ENCODE measurements at places on chromosomes 12 and 14. TPM values are rescaled to one million over a fixed set of nuclear protein-coding genes. Genes with fewer than 3 reads are reported as not detected.

GRCh38 chr14:61281948-61282275, 774 bp upstream of the TMEM30B start:
- no peak for DNase-seq

- no peak for DNase-seq
These were observed 6.1 kb upstream of the SRSF5 start for GRCh38 chr14:69760810-69761209.

- no peak for DNase-seq
These were observed 5.0 kb downstream of the SUSD6 start for GRCh38 chr14:69616408-69616773.

The TESPA1 gene
- not detected for total RNA-seq
